ENCODE measurements at places on chromosomes 16 and 17.

DNA sequence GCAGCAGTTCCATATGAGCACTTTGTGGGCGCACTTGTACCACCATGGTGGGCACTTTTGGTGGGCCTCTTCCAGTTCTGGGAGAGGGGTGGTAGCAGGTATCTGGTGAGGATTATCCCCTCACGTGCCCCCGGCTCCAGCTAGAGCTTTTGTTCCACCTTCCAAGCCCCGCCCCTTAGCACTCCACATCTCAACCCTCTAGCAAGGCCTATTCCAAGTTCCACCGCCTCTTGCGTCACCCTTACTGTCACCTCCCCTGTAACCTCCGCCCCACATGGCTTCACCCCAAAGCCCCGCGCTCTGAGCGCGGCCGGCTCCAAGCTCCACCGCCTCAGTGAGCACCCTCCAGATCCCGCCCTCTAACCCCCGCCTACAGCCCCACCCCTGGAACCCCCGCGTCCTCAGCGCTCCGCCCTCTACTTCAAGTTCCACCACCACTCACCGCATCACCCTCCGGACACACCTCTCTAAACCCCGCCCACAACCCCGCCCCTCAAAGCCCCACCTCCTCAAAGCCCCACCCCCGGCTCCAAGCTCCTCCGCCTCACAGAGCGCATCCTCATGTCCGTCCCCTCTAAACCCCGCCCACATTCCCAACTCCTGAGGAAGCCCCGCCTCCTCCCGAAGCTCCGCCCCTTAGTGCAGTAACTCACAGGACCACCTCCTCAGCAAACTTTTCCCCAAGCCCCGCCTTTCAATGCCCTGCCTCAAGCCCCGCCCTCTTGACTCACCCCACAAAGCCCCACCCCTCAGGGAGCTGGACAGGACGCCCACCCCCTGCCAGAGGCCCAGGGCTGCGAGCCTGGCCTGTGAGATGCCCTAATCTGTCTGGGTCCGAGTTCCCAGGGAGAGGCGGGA is 11.1 kb downstream of the SCN4A start:
- peak; percentile 100 for DNase-seq

DNA sequence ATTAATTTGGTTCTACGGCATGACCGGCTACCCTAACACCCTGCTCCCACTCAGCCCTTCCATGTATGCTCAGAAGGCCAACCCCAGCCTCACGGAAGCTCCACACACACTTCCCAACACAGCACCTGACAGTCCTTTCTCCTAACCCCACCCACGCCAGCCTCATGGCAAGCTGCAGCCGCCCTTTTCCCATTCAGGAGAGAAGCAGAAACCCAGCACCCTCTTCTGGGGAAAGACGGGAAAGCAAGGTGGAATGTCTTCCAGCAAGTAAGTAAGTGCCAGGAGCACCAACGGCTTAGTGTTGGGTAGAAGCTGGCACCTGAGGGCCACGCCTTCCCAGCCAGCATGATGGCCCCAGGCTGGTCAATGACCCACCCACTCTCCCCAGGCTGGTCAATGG is 32.1 kb downstream of the ABR start:
- peak; percentile 92 for DNase-seq

- no peak for DNase-seq
These were observed 42.4 kb upstream of the MMP2 start for GRCh38 chr16:55436587-55436986.

DNA sequence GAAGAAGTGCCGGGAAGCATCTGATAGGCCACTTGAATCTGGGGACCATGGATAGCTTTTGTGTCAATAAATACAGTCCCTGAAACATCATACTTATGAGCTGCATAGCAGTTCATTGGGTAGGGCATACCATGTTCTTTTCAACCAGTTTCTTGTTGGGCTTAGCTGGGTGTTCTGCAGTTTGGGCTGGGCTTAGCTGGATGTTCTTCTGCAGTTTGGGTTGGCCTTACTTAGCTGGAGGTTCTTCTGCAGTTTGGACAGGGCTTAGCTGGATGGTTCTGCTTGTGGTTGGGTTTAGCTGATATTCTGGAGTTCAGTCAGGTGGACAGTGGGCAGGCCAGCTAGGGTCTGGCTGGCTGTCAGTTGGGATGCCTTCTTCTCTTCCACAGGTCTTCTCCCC is 52.1 kb downstream of the LCMT1 start:
- no peak for DNase-seq

DNA sequence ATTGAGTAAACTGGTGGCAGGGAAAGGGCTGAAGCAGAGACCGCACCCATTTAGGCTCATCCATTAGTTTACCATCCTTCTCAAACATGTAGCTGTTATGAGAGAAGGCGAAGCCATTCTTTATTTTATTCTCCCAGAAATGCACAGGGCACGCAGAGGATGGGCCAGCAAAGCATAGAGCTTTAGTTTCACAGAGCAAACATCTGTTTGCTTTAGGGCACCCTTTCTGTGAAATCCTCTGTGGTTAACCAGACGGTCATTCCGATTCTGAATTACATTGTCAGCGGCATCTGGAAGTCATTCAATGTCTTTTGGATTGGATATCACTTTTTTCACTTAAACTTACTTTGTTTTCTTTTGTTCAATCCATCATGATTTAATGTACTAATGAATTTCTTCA is 96.0 kb downstream of the TOX3 start:
- no peak for DNase-seq

DNA sequence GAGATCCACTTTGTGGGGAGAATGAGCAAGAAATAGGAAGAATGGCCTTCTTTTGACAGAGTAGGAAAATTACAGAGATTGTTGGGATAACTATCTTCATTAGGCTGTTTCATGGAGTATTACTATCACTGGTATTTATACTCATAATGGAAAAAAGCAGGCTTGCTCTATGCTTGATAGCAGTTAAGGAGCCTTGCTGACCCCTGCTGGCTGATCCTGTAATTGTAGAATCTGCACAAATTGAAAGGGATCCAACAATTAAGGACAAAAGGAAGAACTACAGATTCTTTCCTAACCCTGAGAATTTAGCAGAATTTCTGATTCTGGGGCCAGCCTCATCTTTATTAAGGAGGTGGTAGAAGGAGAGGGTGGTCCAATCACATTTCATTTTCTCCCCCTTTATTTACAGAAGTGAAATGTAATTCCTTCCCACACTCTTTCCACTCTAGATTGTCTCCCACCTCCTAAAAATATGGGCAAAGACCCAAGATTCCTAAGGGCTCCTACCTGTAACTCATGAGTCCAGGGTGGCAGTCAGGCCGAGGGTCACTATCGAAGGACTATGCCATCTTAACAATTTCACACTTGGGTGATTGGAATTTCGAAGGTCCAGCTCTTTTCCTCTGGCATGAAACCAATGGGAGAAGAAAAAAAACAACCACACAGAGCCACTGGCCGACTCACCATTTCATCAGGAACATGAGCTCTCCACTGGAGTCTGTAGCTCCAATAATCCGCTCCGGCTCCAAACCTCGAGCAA is 26.3 kb downstream of the NFE2L1 start:
- peak; percentile 70 for DNase-seq

GRCh38 chr16:23979441-23979840 is 143.7 kb downstream of the PRKCB start:
- DNase-seq = no peak

- no peak for DNase-seq
These were observed 36.5 kb downstream of the HOXB1 start for GRCh38 chr17:48494335-48494734.

GRCh38 chr16:87661561-87661960 is 59.3 kb downstream of the JPH3 start:
- DNase-seq = peak; percentile 79

DNA sequence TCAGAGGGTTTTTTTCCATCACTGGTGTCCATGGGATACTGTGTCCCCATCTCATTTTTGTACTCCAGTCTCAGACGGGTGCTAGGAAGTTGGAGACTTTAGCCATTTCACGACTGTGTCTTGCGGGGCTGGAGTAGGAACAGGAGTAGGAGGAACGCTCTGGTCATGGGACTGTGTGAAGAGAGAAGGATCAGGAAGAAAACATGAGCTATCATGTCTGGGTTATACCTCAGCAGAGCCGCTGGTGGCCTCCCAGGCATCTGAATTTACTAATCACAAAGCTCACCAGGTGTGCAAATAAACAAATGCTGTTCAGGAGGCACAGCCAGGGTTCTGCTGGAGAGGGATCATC is 225.4 kb downstream of the SEC14L1 start:
- DNase-seq = no peak

- DNase-seq = peak; percentile 76
These were observed 197.3 kb upstream of the SDK2 start for GRCh38 chr17:73841431-73842060.

DNA sequence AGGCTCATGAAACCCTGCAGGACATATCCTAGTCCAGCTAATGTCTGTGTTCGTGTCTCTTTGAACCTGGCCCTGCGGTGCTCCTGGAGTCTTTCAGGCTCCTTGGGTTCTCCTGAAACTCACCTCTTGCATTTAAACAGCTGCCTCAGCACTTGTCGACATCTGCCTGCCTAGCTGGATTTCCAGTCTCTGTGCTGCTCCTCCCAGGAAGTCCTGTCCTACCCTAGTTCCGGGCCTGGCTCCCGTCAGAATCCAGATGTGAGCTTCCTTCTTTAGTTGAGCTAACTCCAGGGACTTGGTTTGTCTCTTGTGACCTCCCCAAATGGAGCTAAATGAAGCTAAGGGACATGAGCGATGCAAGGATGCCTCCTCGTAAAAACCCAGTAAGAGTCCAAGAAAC is 155.2 kb upstream of the PIRT start:
- DNase-seq = no peak

GRCh38 chr16:675884-676564 is 553 bp downstream of the RHBDL1 start:
- DNase-seq = no peak

- no peak for DNase-seq
These were observed 1.8 kb downstream of the SYNGR3 start for GRCh38 chr16:1991588-1991947.

DNA sequence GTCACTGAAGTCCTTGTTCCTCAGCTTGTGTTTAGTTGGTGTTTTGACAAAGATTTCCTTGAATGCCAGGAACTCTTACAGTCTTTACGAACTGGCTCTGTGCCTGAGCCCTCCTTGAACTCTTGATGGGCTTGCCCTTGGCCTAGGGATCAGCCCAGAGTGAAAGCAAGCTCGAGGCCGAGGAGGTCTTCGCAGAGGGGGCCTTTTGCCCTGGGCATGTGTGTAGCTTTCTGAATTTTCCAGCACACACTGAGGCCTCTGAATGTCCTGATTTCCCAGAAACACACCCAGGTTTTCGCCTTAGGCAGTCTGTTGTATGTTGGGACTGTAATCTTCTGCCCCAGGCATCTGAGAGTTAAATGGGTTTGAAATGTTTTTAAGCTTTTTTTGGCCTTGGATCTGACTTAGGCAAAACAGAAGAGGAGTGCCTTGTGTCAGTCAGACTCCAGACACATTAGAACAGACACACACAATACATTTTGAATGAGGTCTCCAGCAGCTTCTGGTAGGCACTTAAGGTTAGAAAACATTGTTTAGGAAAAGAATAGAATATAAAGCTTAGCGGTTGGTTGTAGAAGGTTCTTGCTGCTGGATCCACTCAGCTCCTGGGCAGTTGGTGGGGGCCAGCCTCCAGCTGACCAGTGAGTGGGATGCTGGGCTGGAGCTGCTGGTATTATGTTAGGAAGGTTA is 17.1 kb downstream of the FOXK2 start:
- no peak for DNase-seq

DNA sequence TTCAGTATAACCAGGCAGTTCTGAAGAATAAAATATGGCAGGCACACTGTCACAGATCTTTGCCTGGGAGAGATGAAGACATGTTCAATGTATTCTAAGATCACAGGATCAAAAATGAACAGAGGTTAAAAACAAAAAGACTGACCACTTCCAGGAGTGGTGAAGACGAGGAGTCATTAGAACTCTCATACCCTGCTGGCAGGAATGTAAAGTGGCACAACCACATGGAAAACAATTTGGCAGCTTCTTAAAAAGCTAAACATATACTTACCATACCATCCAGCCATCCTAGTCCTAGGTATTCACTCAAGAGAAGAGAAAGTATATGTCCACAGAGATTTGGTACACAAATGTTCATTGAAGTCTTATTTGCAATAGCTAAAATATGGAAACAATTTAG is 406.3 kb downstream of the NPIPA8 start:
- DNase-seq = no peak

- DNase-seq = no peak
These were observed 67.4 kb downstream of the MYH13 start for GRCh38 chr17:10305398-10305797.

All from H9 (cell line).